ENCODE measurements at places on chromosomes 7 and 10. TPM values are rescaled to one million over a fixed set of nuclear protein-coding genes. Genes with fewer than 3 reads are reported as not detected.

HOXA1 gene
- total RNA-seq, result 0.52 TPM

CCDC172 gene
- total RNA-seq, result not detected

AMPH gene
- total RNA-seq, result 0.13 TPM

ERVW-1 gene
- total RNA-seq, result not detected

NPFFR1 gene
- total RNA-seq, result not detected

GSTO2 gene
- total RNA-seq, result 4.6 TPM

CFAP70 gene
- total RNA-seq, result 1.2 TPM

TAS2R41 gene
- not detected for total RNA-seq

CHRM2 gene
- 3.0 TPM for total RNA-seq

LAMB1 gene
- 749 TPM for total RNA-seq

SLC25A28 gene
- 16.2 TPM for total RNA-seq

CALML3 gene
- not detected for total RNA-seq

MMRN2 gene
- total RNA-seq, result 6.2 TPM

HNRNPH3 gene
- 26.4 TPM for total RNA-seq

CRYGN gene
- not detected for total RNA-seq
